Activated CD4-positive, alpha-beta T cell treated with anti-CD3 and anti-CD28 coated beads, Interleukin-2, amount 10 ng/mL, durations not matched to agents 7 days and 5 days (primary cell): ENCODE measurements at places on chromosomes 2 and 18. TPM values are rescaled to one million over a fixed set of nuclear protein-coding genes. Genes with fewer than 3 reads are reported as not detected.

LYG2 gene
- not detected for total RNA-seq

MTLN gene
- total RNA-seq: 32.2 TPM

ZNF804A gene
- not detected for total RNA-seq

LIPG gene
- total RNA-seq: not detected

IL36RN gene
- total RNA-seq: not detected

SLC4A5 gene
- total RNA-seq: 4.3 TPM

REG3A gene
- not detected for total RNA-seq

ACTR3 gene
- total RNA-seq: 633 TPM

MERTK gene
- total RNA-seq: 0.21 TPM

UGT1A4 gene
- total RNA-seq: not detected

ELOA2 gene
- not detected for total RNA-seq

MROH2A gene
- total RNA-seq: not detected

ZNF385B gene
- not detected for total RNA-seq

SRD5A2 gene
- total RNA-seq: not detected

FBXO36 gene
- total RNA-seq: 1.1 TPM

CLASP1 gene
- total RNA-seq: 52.7 TPM

WNT6 gene
- not detected for total RNA-seq

FBXO48 gene
- 3.7 TPM for total RNA-seq

EPHA4 gene
- 28.2 TPM for total RNA-seq

SERPINB12 gene
- not detected for total RNA-seq

CAPN14 gene
- total RNA-seq: 0.10 TPM

GPR55 gene
- total RNA-seq: 9.4 TPM

RBKS gene
- total RNA-seq: 1.2 TPM

CCDC141 gene
- total RNA-seq: 14.6 TPM

TUBA3E gene
- not detected for total RNA-seq

MEP1B gene
- total RNA-seq: not detected

GPR75 gene
- 1.9 TPM for total RNA-seq

IL1R1 gene
- 1.3 TPM for total RNA-seq

CTAGE1 gene
- not detected for total RNA-seq
